Stimulated activated CD4-positive, alpha-beta T cell treated with anti-CD3 and anti-CD28 coated beads, Interleukin-2, amount 100 ng/mL, for 4 hours (primary cell): ENCODE measurements at places on chromosomes 13 and 19.

GRCh38 chr13:48615049-48615448 lies 38.7 kb upstream of the CYSLTR2 start:
- no peak for DNase-seq

- no peak for DNase-seq
Measured at GRCh38 chr13:27159806-27160563, 11.6 kb downstream of the USP12 start.

GRCh38 chr19:13727798-13728197 lies 36.5 kb upstream of the MRI1 start:
- DNase-seq = no peak

DNA sequence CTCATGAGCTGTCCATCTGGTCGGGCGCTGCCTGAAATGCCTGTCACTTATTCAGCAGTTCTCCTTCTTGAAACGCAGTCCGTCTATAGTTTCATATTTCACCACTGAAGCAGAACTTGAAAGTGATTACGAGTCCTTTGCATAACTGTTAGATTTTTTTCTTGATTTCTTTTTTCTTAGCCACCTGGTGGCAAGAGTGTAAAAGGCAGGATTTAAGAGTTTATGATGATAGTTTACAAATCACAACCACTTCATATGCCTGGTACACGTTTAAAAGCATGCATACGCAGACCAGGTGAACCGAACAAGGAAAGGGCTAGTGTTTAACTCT lies 45.8 kb downstream of the GGACT start:
- no peak for DNase-seq

GRCh38 chr13:23655321-23655720 lies 85.1 kb downstream of the TNFRSF19 start:
- DNase-seq = no peak

DNA sequence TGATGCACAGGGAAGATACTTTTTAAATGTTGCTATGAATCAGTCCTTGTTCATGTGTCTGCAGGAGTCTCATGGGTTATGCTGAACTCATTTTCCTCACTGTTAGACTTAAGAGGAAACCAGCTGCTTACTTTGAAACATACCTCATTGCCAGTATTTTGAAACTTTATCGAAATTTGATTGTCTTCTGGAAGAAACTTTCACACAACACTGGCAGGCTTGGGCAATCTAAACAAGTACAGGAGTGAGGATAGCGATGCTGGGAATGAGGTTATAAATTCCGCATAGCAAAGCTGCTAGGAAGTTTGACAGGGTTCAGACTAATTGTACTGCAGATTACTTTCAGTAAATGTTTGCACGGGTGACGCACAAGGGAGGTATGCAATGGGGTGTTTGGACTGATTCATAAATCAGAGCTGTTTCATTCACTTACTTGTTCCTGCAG lies 245.7 kb downstream of the DNAJC15 start:
- DNase-seq = no peak

- no peak for DNase-seq
Measured at GRCh38 chr13:98279473-98280175, 102.6 kb upstream of the RNF113B start.

- no peak for DNase-seq
Measured at GRCh38 chr19:35011737-35012682, 11.9 kb downstream of the GRAMD1A start.

- DNase-seq = no peak
Measured at GRCh38 chr13:51328488-51328887, 11.0 kb upstream of the SERPINE3 start.

GRCh38 chr13:38821770-38822551 lies 135.1 kb downstream of the FREM2 start:
- no peak for DNase-seq

- DNase-seq = no peak
Measured at GRCh38 chr19:1261798-1262622, 7.1 kb upstream of the CIRBP start.

DNA sequence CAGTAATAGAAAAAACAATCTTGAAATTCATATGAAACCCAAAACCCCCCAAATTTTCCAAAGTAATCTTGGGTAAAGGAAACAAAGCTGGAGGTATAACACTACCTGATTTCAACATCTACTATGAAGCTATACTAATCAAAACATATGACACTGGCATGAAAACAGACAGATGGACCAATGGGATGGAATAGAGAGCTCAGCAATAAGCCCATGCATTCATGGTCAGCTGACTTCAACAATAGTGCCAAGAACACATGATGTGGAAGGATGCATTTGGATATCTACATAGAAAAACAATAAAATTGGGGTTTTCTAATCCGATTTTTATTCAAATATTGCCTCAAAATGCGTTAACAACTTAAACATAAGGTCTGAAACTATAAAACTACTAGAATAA lies 32.2 kb upstream of the ZNF766 start:
- DNase-seq = no peak
